ENCODE measurements at places on chromosomes 1 and 21.
A peak's percentile ranks its signal among the peaks of the same experiment; 100 is the strongest.

DNA sequence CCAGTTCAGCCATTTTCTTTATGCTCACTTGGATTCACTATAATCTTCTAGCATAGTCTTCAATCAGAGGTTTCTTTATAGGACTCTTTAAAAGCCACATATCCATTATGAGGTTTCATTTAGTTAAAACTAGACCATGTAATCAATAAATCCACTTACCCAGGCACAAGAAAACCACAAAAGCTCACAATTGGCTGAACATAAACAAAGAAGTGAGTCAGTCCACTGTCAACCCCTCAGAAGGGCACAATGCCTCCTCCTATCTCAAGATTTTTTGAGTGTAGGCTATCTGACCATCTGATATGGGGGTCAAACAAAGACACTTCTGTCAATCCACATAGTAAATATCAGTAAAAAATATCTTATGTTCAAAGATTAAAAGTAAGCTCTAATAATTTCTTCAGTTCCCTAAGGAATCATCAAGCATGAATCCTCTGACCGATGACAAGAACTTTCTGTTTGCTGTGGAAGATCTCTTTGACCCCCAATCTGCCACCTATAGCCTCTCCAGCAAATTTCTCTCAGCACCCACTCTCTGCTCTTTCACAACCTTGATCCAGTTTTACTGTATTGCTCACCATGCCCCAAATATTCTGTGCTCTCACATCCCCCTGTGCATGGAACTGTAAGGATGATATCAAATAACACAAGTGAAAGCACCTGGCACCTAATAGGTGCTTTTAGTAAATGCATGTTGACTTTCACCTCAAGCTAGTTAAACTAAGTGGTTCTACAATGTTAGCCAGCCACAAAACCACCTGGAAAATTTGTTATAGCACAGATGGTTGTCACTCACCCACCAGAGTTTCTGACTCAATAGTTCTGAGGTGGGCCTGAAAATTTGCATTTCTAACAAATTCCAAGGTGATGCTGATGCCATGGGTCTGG lies 16.7 kb downstream of the RAB3B start:
- no peak for DNase-seq

DNA sequence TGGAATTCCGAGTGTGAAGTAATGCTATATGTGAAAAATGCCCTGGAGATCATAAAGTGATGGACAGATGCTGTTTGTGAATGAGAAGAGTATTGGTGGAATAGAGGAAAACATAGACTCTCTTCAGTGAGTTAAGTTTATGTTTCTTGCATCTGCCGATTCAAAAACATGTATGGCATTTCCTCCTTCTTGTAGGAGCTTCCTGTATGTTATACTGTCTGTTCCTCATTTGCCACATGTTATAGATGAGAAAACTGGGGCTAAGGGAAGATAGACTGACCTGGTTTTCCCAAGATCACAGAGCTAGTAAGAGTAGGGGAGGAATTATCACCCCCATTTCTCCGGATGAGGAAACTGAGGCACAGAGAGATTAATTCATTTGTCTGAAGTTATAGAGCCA lies 41.1 kb upstream of the IL20 start:
- peak; percentile 48 for DNase-seq

DNA sequence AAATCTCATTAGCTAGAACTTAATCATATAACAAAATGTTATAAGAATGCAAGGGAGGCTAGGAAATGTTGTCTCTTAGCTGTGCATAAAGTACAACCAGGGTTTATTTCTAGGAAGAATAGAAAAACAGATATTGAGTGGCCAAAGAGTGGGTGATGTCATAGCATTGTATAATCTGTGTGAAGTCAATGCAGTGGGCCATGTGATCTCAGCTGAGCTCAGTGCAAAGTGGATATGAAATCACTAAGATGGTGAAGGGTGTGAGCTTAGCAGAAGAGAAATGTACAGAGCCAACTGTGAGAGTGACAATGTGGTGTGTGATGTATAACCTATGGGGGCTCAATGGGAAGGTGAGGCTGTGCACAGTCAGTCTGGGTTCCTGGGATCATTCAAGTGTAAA lies 29.7 kb upstream of the DUSP23 start:
- DNase-seq, result no peak

GRCh38 chr1:168966217-168966616 lies 140.3 kb upstream of the ATP1B1 start:
- DNase-seq, result no peak

DNA sequence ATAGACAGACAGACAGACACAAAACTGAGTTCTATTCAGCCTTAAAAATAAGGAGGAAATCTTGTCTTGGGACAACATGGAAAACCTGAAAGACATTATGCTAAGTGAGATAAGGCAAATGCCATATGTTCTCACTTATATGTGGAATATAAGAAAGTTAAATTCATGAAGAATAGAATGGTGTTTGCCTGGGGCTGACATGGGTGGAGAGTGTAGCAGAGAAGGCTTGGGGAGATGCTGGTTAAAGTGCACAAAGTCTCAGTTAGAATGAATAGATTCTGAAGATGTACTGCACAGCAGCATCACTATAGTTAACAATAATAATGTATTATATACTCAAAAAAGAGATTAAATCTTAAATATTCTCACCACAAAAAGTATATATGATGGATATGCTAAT lies 355.5 kb downstream of the LRRIQ3 start:
- no peak for DNase-seq

DNA sequence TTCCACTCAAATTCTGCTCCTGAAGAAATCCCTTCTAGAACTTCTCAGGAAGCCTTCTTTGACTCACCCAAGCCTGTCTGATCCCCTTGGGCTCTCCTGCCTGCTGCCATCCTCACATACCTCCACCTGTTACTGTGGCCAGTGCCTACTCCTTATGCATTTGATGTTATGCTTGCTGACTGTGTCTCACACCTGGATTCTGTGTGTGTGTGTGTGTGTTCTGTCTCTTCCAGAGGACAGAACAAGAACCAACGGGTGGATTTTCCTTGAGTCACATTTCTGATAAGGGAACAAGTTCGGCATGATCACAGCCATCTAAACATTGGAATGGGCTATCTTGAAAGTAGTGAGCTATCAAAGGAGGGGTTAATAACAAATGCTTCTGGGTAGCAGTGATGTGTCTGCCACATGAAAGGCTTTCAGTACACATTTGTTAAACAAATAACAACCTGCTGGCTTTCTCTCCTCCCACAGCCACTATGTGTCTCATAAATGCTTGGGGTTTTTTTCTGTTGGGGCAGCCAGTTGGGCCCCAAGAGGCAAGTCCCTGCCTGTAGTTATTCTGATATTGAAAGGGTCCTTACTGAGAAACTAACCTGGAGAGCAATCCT lies 8.9 kb upstream of the GPR37L1 start:
- no peak for DNase-seq

DNA sequence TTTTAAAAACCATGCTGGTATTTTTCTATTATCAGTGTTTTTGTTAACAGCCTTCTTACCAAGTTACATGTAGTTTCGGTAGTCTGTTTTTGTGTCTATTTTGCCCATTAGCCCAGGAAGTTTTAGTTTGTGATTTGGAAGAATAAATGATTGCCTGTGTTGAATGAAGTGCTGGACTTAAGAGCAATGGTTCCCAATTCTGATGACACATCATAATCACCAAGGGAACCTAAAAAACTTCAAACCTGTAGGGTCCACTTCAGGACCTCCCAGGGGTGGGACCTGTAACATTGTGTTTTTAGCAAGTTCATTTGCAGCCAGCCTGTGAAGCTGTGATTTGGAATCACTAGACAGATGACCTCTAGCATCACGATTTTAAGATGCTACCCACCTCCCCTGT lies 43.0 kb upstream of the ST6GALNAC3 start:
- no peak for DNase-seq

DNA sequence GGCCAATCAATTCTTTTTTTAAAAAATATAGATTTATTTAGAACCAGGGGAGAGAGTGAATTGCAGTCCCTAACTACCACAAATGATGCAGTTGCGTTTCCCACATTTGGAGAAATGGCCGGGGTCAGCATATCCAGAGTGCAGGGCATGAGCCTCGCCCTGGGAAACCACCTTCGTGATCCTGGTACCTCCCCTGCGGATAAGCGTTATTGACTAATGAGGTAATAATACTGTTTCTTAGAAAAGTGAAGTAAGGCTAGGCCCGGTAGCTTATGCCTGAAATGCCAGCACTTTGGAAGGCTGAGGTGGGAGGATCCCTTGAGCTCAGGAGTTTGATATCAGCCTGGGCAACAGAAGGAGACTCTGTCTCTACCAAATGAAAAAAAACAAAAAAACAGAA lies 111.5 kb upstream of the SLC45A1 start:
- DNase-seq, result no peak

DNA sequence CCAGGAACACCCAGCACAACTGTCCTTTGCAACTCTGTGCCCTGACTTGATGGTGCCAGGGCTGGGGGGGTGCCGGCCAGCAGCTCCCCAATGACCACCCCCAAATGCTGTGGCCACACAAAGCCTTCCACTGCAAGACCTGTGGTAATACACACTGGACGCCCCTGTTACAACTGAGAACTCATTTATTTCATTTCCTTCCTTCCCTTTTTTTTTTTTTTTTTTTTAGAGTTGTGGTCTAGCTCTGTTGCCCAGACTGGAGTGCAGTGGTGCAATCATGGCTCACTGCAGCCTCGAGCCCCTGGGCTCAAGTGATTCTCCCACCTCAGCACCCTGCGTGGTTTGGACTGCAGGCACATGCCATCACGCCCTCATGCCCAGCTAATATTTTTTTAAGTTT lies 25.2 kb downstream of the TP73 start:
- DNase-seq, result no peak

- DNase-seq, result no peak
These were observed 441 bp downstream of the PPT1 start for GRCh38 chr1:40096646-40096976.

DNA sequence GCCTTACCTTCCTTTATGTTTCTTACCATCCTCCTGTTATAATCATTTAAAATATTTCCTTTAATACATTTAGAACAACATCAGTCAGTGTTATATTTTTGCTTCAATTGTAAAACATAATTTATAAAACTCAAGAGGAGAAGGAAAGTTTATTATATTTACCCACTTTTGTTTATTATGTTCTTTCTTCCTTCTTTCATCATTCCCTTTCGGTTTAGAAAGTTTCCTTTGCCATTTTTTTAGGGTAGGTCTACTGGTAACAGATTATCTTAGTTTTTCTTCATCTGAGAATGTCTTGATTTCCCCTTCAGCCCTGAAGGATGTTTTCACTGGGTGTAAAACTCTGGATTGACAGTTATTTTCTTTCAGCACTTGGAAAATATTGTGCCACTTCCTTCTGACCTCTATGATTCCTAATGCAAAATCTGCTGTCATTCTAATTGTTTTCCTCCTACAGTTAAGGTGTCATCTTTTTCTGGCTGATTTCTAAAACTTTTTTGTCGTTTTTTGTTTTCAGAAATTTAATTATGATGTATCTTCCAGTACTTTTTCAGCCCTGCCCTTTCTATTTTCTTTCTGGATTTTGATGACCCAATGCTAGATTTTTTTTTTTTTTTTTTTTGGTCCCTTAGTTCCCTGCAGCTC lies 25.0 kb downstream of the PTPN22 start:
- no peak for DNase-seq

- DNase-seq, result no peak
These were observed 7.0 kb upstream of the VPS26C start for GRCh38 chr21:37273911-37274690.

DNA sequence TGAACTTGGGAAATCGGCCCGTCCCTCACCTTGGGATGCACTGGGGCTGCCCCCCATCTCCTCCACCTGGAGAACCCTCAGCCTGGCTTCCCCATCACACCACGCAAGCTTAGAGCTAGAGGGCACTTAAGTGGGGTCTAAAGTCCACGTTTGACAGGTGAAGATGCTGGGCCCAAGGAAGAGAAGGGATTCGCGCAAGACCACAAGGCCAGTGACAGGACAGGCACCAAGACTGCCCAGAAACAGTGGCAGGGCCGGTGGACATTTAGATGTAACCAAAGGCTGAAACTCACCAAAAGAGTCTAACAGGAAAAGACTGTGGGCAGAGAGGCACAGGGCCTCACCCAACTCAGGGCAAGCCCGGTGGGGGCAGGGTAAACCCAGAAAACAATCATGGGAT lies 130.8 kb upstream of the EDN2 start:
- no peak for DNase-seq

- no peak for DNase-seq
These were observed 9.0 kb downstream of the DDX59 start for GRCh38 chr1:200660719-200661118.

- no peak for DNase-seq
These were observed 45.7 kb upstream of the HOOK1 start for GRCh38 chr1:59768792-59769735.

GRCh38 chr1:167720965-167721616 lies 691 bp upstream of the MPZL1 start:
- DNase-seq, result peak; percentile 78

DNA sequence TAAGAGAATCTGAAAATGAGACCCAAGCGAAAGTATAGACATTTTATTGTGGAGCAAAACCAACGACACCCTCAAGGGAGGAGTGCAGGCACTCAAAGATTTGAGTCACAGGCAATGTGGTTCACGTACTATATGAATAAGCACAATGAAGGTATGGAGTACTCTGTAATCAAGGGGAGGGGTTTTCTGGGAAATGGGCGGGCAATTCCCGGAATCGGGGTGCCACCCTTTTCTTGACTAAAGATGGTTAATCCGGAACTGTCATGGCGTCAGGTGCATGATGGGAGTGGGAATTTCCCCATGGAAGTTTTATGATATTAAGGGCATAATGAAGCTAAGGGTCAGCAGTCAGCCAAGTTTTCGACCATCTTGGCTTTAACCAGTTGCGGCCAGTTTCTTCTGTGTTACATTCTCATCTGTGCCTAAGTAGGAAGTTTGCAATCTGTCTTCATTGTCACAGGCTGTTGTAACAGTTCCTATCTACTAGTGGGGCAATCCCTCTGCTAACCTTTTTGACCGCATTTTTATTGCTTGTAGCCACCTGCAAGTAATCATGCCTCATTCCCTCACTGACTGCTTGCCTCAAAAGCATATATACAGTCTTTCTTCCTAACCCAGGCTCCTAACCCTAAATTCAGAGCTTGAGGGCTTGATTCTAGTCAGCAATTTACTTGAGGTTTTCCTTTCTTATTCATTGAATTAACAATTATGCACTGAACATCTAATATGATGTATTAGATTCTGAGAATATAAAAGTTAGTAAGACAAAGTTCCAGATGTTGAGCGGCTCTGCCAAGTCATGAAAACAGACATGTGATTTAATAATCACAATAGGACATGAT lies 775 bp upstream of the AIM2 start:
- DNase-seq, result peak; percentile 23
